Right ventricle myocardium superior (tissue), 1 donor: ENCODE measurements at places on chromosomes 7 and 10. TPM values are rescaled to one million over a fixed set of nuclear protein-coding genes. Genes with fewer than 3 reads are reported as not detected.

GRCh38 chr10:98097175-98097574 is 37.3 kb upstream of the R3HCC1L start:
- no peak for DNase-seq

DNA sequence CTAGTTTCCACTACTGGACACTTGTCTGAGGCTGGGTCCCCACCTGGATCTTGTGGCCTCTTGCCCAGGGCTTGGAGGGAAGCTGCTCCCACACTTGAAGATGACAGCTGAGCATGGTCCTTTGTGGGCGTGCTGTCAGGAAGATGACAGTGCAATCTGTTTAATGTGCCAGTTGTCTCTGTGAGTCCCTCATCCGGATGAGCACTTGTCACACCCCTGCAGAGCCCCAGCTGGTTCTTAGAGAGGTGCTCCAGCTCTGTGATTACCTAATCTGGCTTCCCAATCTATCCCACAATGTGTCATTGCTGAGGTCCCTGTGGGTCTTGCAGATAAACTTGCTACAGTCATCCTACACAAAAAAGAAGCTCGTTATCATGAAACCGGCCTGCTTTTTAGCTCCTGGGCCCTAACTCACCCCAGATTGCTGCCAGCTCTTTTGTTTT is 34.8 kb upstream of the CCSER2 start:
- DNase-seq = no peak

DNA sequence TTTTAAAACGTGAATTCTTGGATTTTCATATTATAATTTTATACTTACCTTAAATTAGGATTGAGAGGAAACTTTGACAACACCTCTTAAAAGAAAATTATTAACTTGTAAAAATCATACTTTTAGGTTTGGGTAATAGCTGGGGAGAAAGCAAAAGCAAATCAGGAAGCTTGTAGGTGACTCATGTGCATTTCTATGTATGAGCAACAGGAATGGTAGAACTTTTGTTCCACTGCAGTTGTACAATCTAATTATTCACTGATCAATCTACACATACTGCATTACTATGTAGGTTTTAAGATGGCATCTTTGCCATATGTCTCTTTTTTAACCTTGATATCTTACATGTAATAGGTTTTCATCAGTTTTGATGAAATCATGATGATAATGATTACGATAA is 223.2 kb downstream of the PRKG1 start:
- no peak for DNase-seq

GRCh38 chr10:29064680-29065079 is 224.2 kb upstream of the LYZL1 start:
- DNase-seq = no peak

- DNase-seq = no peak
These were observed 758.7 kb downstream of the CNTNAP2 start for GRCh38 chr7:146875237-146875785.

DNA sequence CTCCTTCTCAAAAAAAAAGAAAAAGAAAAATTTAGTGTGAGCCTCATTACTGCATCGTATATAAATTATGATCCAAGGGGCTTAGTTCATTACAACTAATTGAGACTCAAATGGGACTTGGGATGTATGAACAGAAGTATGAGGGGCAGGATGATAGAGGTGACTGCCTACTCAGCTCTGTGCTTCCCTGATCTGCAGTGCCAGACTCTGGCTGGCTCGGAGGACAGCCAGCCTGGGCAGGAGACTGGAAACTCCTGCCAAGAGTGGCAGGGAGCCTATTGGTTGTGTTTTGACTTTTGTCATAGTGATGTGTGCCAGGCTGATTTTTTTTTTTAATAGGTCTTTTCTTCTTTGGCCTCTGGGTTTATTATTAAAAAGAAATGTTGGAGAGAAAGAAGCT is 73.8 kb upstream of the GTF2IRD1 start:
- DNase-seq = peak; percentile 60

GRCh38 chr10:34811968-34812514 is 3.1 kb downstream of the PARD3 start:
- no peak for DNase-seq

DNA sequence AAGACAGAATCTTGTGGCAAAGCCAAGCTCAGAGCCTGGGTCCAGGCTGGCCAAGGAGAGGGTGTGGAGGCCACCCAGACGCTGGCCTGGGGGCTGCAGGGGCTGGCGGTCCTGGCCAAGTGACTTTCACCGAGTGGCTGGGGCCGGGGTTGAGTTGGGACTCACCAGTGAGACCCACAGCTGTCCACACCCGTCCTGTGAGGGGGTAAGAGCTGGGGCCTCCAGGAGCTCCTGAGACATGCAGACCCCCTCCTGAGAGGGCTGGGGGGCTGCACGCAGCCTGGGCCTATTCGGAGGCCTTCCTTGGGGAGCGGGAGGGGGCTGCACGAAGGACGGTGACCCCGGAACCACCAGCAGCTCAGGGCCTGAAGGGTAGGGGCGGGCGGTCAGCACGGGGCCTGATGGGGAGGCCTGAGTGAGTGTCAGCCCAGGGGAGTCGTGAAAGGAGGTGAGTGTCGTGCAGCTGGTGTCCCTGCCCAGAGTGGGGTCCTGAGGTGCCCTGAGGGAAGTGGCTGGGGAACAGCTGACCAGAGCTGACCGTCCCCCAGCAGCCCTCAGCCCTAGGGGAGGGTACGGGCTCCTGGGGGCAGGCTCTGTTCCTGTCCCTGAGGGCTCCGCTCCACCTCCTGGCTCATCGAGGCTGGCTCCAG is 100.9 kb downstream of the FOXL3 start:
- peak; percentile 33 for DNase-seq

DNA sequence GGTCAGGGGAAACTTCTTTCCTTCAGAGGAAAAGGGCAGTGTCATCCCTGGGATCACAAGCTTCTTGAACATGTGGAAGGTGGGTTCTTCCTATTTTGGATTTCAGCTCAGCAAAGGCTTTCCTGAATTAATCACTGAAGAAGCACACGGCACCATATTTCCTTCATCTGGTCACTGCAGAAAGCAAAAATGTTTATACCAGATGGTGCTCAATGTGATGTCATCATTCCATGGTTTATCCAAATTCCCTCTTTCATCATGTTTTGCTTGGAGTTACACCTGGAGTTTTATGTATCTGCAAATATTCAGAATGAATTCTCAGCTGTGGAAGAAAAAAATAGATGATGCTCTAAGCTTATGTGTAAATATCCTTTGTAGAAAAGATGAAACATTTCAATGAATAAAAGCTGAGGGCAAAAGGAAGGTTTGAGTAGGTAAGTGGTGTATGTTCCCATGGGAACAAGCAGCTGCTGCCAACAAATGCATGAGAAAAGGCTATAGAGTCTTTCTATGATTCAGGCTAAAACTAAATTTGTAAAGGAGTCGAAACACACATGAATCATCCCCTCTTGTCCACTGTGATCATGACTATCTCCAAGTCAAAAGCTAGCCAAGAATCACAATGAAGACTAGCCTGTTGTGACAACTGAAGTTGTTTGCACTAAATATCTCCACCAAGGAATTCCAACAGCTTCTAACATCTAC is 26.9 kb upstream of the BPGM start:
- no peak for DNase-seq

GRCh38 chr10:72509206-72509799 is 116.6 kb downstream of the MICU1 start:
- DNase-seq = no peak

GRCh38 chr10:35412003-35412723 is 75.9 kb downstream of the CCNY start:
- DNase-seq = no peak

GRCh38 chr10:104639590-104640338 is 1.3 kb upstream of the SORCS3 start:
- no peak for DNase-seq

- DNase-seq = no peak
These were observed 40.3 kb downstream of the CYTH3 start for GRCh38 chr7:6232116-6232515.

DNA sequence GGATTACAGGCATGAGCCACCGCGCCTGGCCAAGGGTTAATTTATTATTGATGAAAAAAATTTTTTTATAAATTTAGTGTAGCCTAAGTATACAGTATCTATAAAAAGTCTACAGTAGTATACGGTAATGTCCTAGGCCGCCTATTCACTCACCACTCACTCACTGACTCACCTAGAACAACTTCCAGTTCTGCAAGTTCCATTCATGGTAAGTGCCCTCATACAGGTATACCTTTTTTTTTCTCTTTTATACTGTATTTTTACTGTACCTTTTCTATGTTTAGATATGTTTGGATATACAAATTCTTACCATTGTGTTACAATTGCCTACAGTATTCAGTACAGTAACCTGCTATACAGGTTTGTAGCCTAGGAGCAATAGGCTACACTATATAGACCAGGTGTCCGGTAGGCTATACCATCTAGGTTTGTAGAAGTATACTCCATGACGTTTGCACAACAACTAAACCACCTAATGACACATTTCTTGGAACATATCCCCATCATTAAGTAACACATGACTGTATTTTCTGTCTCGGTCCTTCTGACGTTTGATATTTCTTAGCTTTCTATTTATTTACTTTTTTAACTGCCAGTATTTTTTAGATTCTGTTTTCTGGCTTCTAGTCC is 23.4 kb downstream of the IRF5 start:
- no peak for DNase-seq

DNA sequence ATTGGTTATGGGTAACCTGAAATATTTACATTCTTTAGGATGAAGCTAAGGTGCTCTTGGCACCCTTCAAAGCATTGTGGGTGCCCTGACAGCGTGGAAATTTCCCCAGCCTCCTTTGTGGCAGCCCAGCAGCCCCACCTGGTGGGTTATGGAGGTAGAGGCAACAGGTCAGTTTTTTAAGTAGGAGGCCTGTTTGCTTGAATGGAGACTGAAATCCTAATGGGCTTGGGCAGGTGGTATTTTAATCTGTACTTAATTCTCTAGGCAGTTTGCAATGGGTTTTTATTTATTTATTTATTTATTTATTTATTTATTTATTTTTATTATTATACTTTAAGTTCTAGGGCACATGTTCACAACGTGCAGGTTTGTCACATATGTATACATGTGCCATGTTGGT is 139.4 kb downstream of the EPC1 start:
- peak; percentile 42 for DNase-seq

Gene HIP1
- total RNA-seq = 15.6 TPM

Gene CDK13
- total RNA-seq = 18.1 TPM

Gene BTBD16
- total RNA-seq = not detected

Gene SOSTDC1
- 0.67 TPM for total RNA-seq

Gene PRKAR2B
- 16.3 TPM for total RNA-seq

Gene ZNRF2
- 7.2 TPM for total RNA-seq

Gene WIPF3
- total RNA-seq = 5.5 TPM

Gene GOLGA7B
- total RNA-seq = 0.11 TPM
